ENCODE measurements at places on chromosomes 5 and 9. TPM values are rescaled to one million over a fixed set of nuclear protein-coding genes. Genes with fewer than 3 reads are reported as not detected.

GPR107 gene
- 2.2 TPM for polyA plus RNA-seq

MCTP1 gene
- polyA plus RNA-seq = 0.31 TPM

ACER2 gene
- polyA plus RNA-seq = 0.54 TPM

LPAR1 gene
- polyA plus RNA-seq = not detected

ACTBL2 gene
- not detected for polyA plus RNA-seq

HSD17B4 gene
- polyA plus RNA-seq = 73.4 TPM

PPP2R2B gene
- polyA plus RNA-seq = 13.0 TPM

NRG2 gene
- polyA plus RNA-seq = not detected

CCDC127 gene
- 5.1 TPM for polyA plus RNA-seq

INSL4 gene
- polyA plus RNA-seq = not detected

RAB3C gene
- not detected for polyA plus RNA-seq

TMEM252 gene
- polyA plus RNA-seq = not detected

SPINK5 gene
- not detected for polyA plus RNA-seq

PDE6A gene
- polyA plus RNA-seq = not detected

SLC45A2 gene
- not detected for polyA plus RNA-seq

SPATA31C1 gene
- not detected for polyA plus RNA-seq

GRXCR2 gene
- not detected for polyA plus RNA-seq

MCC gene
- polyA plus RNA-seq = 4.2 TPM

TIGD6 gene
- 1.3 TPM for polyA plus RNA-seq

DBH gene
- polyA plus RNA-seq = not detected
